ENCODE measurements at places on chromosomes 5 and 9.

- no peak for DNase-seq
These were observed 148.1 kb downstream of the PDE4D start for GRCh38 chr5:59745415-59745863.

DNA sequence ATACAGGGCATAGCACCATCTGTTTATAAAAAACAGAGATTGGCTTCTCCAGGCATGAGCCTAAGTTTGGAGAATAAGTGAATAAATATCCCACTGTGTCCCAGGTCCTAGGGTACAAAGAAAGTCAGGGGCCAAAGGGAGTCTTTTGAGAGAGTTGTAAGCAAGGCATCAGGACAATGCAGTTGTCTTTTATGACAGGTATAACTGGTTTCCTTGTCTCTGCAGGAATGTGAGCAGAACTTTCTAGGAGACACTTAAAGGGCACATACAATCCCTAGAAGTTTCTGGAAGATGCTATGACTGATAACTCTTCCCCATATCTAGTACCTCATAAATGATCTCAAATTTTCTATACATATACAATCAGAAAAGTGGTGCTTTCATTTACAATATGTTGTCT lies 245.6 kb upstream of the RGMB start:
- DNase-seq, result no peak

GRCh38 chr5:149559706-149560105 lies 8.5 kb upstream of the CSNK1A1 start:
- DNase-seq, result no peak

- DNase-seq, result no peak
These were observed 7.2 kb downstream of the B4GALT7 start for GRCh38 chr5:177607115-177607451.

GRCh38 chr9:7342229-7342628 lies 457.3 kb downstream of the DMAC1 start:
- DNase-seq, result no peak

DNA sequence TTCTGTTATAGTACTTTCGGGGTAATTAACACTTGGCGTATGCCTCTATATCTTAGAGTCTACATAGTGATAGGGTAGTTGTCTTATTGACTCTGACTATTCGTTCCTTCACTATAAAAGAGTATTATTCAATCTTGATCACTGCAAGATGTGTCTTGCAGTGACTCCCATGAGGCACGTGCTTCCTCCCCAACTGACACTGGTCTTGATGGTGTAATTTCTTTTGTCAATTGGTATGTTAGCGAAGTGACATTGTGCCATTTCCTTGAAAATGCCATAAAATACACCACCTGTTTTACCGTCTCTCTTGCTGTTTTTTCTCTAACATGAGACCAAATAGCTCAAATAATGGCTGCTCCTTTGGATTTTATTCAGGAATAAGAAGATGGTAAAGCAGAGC lies 1314.1 kb upstream of the CDH6 start:
- DNase-seq, result no peak

DNA sequence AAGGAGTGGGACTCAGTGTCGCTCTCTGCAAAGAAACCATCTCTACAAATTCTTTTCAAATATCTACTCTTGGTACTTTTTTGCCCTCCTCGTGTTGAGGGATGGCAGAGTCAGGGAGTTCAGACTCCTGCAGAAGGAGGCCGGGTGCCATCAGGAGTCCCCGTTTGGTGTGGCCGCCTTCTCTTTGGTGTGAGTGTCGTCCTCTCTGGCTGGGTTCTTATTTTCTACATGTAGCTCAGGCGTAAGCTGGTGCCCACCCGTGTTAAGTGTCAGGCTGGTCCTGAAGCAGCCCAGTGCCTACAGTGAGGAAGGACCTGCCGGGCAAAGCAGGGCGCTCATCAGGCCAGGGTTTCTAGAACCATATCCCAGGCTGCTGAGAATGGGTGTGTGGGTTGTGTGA lies 37.0 kb downstream of the OTULIN start:
- DNase-seq, result no peak

DNA sequence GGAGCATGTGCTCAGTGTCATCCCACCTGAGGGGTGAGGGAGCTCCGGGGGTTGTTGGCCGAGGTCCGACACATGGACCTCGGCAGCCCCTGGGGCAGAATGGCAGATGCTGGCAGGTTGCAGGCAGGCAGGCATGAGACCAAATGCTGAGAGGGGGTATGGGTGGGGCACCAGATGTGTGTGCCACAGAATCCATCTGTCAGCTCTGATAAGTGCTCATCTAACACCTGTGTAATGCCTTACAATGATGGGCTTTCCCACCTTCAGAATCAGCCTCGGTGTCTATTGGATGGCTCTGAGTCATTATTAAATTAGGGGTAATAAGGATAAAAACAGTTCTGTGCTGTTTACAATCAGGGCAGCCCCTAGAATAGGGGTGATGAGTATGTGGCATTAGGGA lies 73.1 kb upstream of the SAP30L start:
- no peak for DNase-seq

- DNase-seq, result no peak
These were observed 23.0 kb downstream of the SPARC start for GRCh38 chr5:151663617-151664293.

GRCh38 chr5:154811239-154811638 lies 39.2 kb downstream of the FAXDC2 start:
- DNase-seq, result no peak

DNA sequence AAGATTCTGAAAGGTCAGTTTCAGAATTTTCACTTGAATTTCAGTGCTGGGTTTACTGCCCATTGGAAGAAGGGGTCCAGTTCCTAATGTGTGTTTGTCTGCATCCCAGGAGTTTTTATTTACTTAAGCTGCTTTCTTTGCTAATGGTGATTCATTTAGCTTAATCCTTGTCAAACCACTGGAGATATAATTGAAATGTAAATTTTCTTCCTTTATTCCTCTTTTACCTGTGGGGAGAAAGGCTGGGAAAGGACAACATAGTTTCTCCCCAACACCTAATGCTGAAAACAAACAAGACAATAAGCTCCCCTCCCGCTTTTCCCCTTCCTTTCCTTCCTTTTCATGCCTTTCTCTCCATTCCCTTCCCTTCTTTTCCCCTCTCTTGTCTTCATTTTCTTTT lies 185.8 kb downstream of the KCTD16 start:
- no peak for DNase-seq

GRCh38 chr9:77759391-77759790 lies 111.3 kb upstream of the GNA14 start:
- DNase-seq, result no peak

DNA sequence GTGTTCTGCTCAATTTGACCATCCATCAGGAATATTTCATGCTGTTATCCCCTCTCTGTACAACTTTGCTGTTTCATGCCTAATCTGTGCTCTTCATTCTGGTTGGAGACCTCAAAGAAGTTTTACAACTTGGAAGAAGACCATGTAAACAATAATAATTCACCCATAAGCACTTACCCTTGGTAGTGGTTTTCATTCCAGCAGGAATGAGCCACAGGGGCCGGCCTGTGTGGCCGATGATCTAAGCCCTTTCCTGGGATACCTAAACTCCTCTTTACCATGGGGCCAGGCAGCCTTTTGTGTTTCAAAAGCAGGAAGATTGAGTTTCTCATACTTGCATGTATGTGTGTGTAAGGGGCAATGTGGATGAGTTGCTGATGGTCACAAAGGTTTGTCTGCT lies 165.0 kb downstream of the FGF1 start:
- DNase-seq, result no peak

- no peak for DNase-seq
These were observed 1.3 kb downstream of the FBXO38 start for GRCh38 chr5:148385094-148385493.

- DNase-seq, result no peak
These were observed 8.1 kb downstream of the SEC24A start for GRCh38 chr5:134656690-134657089.

GRCh38 chr9:137176302-137177182 lies 4.7 kb upstream of the TMEM210 start:
- no peak for DNase-seq

- no peak for DNase-seq
These were observed 49.2 kb downstream of the PCSK5 start for GRCh38 chr9:75939536-75940111.

- no peak for DNase-seq
These were observed 356.1 kb downstream of the SPOCK1 start for GRCh38 chr5:137142764-137143605.

- DNase-seq, result no peak
These were observed 241.8 kb upstream of the SLC24A2 start for GRCh38 chr9:20030671-20031070.

DNA sequence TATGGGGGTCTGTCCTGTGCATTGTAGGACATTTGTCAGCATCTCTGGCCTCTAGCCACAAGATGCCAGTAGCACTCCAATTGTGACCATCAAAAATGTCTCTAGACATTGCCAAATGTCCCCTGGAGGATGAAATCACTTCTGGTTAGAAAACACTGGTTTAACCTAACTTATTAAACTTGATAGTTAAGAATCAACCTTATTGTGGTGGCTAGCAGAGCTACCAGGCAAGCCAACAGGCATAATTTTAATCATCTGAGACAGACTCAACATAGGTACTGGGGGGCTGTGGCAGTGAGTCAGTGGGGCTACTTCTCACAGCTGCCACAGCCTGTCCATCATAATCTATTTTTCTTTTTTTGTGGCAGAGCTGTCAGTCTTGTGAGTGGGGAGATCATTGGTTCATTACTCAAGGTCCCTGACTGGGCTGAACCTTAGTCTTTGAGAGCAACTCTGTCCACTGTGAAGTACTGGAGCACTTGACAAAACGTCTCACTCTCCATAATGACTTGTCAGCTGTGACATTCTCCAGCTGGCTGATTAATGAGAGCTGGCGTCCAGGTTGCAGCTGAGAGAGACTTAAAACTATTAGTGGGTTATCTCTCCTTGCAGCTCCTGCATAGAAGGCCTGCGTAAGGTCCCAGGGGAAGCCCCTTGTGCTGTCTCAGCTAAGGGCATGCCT lies 107.9 kb downstream of the DCP2 start:
- DNase-seq, result no peak

- no peak for DNase-seq
These were observed 255.2 kb downstream of the TMEM167A start for GRCh38 chr5:82821846-82822633.

- no peak for DNase-seq
These were observed 16.0 kb upstream of the PTPDC1 start for GRCh38 chr9:94068257-94068656.

All from activated CD8-positive, alpha-beta memory T cell treated with anti-CD3 and anti-CD28 coated beads for 1 hour (primary cell).